Stimulated activated CD4-positive, alpha-beta T cell treated with anti-CD3 and anti-CD28 coated beads, Interleukin-4, amount 100 ng/mL, for 24 hours (primary cell): ENCODE measurements at places on chromosomes 13 and 19.

DNA sequence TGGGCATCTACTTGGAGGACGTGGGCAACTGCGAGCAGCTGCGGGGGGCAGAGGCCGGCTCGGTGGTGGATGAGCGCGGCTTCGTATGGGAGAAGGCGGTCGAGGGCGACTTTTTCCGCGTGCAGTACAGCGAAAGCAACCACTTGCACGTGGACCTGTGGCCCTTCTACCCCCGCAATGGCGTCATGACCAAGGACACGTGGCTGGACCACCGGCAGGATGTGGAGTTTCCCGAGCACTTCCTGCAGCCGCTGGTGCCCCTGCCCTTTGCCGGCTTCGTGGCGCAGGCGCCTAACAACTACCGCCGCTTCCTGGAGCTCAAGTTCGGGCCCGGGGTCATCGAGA is 10.3 kb upstream of the STRN4 start:
- no peak for DNase-seq

DNA sequence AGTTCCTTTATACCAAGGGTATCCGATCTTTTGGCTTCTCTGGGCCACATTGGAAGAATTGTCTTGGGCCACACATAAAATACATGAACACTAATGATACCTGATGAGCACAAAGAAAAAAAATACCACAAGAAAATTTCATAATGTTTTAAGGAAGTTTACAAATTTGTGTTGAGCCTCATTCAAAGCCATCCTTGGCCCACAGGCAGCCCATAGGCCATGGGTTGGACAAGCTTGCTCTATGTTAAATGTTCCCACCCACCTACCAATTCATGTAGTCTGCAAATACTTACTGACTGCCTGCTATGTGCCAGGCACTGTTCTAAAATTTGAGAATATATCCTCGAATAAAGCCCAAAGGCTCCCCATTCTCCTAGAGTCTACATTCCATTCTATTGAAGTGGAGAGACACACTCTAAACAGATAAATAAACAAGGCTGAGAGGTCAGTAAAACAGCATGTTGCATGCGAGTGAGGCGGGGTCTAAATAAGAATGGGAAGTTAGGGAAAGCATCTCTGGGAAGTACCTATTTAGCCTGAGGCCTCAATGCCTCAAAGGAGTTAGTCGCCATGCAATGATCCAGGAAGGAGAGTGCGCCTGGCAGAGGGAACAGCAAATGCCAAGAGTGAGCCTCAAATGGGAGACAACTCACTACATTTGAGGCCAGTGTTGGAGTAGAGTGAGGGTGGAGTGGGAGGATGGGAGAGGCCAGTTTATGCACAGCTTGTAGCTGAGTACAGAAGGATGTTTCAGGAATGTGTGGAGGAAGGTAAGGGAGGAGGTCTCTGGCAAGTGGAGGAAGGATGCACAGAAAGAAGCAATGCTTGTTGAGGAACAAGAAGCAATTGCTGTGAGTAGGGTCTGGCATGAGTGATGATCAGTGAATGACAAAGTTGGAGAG is 52.5 kb upstream of the CLDN10 start:
- no peak for DNase-seq

GRCh38 chr19:6088602-6089049 is 21.7 kb downstream of the RFX2 start:
- no peak for DNase-seq

- DNase-seq = no peak
Measured at GRCh38 chr19:19602713-19603324, 15.7 kb downstream of the PBX4 start.

DNA sequence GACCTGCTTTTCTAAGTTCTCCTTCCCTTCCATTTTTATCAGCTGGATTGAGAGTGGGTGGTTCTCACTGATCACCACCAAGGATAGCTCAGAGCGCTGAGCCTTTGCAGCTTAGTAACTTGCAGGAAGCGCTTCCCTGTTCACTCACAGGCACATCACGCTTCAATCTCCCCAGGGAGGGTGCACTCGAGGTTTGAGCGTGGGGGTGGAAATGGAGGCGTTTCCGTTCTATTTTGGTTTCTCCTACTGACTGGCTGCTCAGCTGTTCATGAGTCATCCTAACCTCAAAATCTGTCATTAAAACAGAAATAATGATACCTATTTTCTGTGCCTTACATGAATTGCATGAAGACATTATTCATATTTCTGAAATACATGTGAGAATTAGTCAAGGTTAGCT is 292.1 kb downstream of the SPRY2 start:
- peak; percentile 62 for DNase-seq

DNA sequence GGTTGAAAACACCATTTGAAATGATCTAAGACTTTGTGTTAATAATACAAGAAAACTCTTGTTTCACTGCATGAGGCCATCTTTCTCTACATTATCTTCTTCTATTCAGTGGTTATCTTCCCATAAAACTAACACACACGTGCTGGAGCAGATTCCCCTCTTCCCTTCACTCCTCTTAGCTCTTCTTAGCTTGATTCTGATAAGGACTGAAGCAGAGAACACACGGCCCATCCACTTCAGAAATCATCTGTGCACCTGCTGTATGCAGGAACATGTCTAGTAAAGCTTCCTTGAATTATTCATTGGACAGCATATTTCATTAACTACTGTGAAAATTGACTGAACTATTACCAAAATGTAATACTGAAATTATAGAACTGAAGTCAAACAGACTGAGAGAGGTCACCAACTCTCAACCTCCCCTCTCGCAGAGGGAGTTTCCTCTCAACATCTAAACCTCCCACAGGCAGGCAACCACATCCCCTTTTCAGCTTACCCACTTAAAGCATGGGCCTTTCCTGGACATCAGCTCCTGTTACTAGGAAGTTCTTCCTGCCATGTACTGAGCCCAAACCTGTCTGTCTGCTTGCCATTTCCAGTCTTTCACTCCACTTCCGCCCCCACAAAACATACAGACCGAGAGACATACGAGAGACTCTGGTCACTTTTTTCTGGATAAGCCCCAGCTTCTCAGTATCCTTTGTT is 113.9 kb downstream of the CRYL1 start:
- DNase-seq = peak; percentile 48

- no peak for DNase-seq
Measured at GRCh38 chr13:50616101-50616500, 227.4 kb downstream of the DLEU7 start.
